ENCODE measurements at places on chromosomes 13 and 19. TPM values are rescaled to one million over a fixed set of nuclear protein-coding genes. Genes with fewer than 3 reads are reported as not detected.

ZNF8 gene
- total RNA-seq: 5.1 TPM

OLFM2 gene
- total RNA-seq: 0.82 TPM

PLIN5 gene
- not detected for total RNA-seq

PTH2 gene
- total RNA-seq: not detected

MEIOSIN gene
- not detected for total RNA-seq

KCNRG gene
- 1.4 TPM for total RNA-seq

DLL3 gene
- 0.09 TPM for total RNA-seq

CDX2 gene
- total RNA-seq: not detected

PRODH2 gene
- total RNA-seq: not detected

NFIX gene
- total RNA-seq: 160 TPM

ADGRE2 gene
- total RNA-seq: not detected

KCNC3 gene
- not detected for total RNA-seq

IQCN gene
- 4.4 TPM for total RNA-seq

RAB3A gene
- total RNA-seq: 2.8 TPM

RNF113B gene
- not detected for total RNA-seq

ERFL gene
- not detected for total RNA-seq

ZNF534 gene
- total RNA-seq: not detected

SWSAP1 gene
- total RNA-seq: 0.45 TPM

PSENEN gene
- total RNA-seq: 14.7 TPM

SHD gene
- not detected for total RNA-seq

DOCK6 gene
- 13.6 TPM for total RNA-seq

OR7C1 gene
- total RNA-seq: not detected

MAG gene
- total RNA-seq: not detected

CEACAM20 gene
- total RNA-seq: not detected

LILRB4 gene
- not detected for total RNA-seq

TRPM4 gene
- total RNA-seq: 14.0 TPM

PDX1 gene
- not detected for total RNA-seq

SIPA1L3 gene
- 12.3 TPM for total RNA-seq

ZNF829 gene
- 5.2 TPM for total RNA-seq

TUBGCP3 gene
- 8.6 TPM for total RNA-seq

CABP5 gene
- total RNA-seq: not detected

UHRF1 gene
- 2.3 TPM for total RNA-seq

GPR183 gene
- not detected for total RNA-seq

Measured in fibroblast of the aortic adventitia (primary cell).